ENCODE measurements at places on chromosomes 1 and 21.

DNA sequence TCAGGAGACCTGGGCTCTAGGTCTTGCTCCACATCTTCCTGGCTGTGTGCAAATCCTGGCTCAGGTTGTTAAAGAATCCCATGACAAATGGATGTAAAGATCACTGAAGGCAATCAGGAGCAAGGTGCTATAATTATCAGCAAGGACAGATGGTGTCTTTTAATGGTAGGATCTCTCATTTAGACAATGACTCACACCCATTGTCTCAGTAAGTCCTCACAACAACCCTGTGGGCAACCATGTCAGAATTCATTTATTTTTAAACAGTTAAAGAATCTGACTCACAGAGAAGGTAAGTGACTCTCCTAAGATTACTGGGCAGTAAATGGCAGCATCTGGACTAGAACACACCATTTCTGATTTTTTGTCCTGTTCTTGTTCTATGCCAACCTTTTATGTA is 32.8 kb downstream of the RNASEL start:
- DNase-seq = no peak

DNA sequence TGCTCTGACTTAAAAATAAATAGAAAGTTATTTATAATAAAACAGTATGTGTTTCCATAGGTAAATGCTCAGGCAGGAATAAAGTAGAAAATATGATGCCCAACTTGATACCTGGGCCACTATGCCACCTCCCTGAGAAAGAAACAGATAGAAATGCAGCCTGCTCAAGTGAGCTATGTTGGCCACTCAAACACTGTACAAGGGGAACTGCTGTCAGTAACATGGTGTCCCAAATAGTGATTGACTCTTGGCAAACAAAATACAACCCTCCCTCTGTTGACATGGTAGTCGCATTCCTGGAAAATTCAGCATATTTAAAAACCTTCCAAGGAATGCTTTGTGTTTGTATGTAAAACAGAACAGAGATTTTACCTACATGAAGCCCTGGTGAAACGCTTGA is 66.9 kb upstream of the KCNE2 start:
- DNase-seq = no peak

DNA sequence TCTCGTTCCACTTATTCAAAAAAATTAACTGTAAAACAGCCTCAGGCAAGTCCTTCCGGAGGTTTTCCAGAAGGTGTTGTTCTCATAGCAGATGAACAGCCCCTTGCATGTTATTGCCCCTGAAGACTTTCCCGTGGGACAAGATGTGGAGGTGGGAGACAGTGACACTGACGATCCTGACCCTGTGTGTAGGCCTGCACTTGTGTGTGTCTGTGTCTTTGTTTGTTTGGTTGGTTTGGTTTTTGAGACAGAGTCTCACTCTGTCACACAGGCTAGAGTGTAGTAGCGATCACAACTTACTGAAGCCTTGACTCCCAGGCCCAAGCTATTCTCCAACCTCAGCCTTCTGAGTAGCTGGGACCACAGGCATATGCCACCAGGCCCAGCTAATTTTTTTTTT is 12.6 kb downstream of the ETV3L start:
- DNase-seq = peak; percentile 0

DNA sequence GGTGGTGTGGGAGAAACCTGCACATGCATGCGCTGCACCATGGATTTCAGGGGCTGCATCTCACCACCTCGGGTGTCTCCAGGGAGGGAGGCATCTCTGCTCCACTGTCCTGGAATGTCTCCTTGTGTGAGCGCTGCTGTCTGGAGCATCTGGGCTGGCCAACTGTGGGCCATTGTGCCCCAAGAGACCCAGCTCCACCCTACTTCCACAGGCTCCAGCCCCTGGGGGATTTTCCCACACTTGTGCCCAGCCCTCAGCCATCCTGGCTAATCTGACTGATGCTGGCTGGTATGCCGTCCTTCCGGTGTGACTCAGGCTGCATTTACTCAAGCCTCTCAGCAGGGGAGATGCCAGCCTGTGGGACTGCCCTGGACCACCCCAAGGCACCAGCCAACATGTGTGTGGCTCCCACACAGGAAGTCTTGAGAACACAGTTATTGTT is 62.0 kb downstream of the TRIM11 start:
- DNase-seq = no peak

DNA sequence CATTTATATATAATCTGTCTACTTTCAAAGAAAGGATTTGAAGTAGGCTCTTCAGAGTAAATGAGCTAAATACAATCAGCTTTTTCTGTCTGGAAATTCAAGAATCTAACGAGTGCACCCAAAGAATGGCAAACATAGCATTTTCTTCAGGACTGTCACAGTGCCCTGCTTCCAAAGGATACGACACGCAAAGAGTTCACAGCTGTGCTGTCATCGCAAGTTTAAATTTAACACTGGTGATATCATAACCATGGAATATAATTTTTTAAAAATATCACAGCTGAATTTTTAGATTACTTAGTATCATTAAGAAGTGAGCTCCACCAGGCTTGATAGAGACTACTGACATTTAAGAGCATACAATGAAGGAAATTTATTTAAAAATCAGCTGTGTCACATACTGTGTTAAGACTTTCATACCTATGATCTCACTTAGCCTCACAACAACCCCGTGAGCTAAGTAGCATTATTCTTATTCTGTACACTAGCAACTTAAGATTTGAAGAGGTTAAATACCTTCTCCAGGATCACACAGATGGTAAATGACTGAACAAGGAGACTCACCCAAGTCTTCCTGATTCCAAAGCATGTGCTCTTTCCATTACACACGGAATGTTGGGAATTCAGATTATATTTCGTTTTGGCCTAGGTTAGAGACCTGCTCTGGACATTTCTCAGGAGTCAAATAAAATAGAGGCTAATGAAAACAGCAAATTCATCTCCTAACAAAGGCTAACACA is 46.2 kb upstream of the PRRX1 start:
- no peak for DNase-seq

DNA sequence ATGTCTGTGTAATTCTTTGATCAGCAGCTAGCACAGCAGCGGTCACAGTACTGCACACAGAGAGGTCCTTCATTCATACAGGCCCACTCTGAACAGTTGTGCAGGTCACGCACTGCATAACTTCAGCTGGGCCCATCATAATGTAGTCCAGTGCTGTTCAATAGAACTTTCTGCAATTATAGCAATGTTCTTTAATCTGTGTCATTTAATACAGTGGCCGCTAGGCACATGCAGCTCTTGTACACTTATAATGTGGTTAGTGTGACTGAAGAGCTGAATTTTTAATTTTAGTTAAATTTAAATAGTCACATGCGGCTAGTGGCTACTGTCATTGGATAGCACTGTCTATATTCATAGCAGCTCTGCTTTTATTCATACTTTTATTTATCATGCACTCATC is 48.7 kb upstream of the NFASC start:
- DNase-seq = no peak

- no peak for DNase-seq
Measured at GRCh38 chr1:56304975-56305374, 274.4 kb downstream of the PLPP3 start.

GRCh38 chr1:230175163-230175747 is 108.2 kb downstream of the GALNT2 start:
- DNase-seq = peak; percentile 43

DNA sequence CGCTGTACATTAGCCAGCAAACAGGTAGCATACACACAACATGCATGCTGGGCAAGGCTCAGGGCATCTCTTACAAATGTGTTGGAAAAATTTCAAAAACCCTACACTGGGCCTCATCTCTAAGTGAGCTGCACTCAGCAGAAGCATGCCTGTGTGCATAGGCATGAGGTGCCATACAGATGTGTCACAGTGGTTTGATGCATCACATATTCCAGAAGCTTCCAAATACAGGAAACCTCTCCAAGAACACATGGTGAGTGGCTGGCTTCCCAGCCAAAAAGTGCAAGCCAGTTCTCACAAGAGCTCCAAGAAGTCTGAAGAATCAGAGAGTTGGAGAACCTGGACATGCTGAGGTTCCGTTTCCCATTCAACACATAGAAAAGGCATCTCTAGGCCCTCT is 58.3 kb downstream of the CD46 start:
- DNase-seq = no peak

DNA sequence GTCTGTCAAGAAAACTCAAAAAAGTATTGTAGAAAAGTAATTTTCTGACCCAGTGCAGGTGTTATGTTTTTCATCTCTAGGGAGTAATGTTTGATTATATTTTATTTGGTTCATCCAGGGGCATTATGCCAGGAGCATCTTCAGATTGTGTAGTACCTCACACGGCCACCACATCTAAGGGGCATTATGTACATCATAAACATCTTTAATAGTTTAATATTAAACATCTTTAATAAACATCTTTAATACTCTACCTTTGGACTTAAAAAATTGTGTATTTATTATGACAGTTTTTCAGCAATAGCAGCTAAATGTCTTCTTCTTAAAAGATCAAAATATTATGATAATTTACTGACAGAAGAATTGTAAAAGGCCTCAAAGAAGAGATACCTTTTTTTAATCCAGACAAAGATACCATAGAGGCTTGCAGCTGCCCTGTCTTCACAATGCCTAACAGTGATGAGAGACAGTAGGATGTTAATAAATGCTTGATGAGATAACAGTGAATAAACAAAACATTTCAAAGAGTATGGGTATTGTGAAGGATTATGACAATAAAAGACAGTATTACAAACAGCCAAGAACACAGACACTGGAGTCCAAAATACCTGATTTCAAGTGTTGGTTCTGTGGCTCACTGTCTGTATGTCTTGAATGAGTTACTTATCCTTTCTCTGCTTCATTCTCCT is 240.9 kb upstream of the ADGRL2 start:
- no peak for DNase-seq

- DNase-seq = no peak
Measured at GRCh38 chr1:230781131-230781530, 33.9 kb downstream of the CAPN9 start.

GRCh38 chr1:70617728-70618127 is 206.7 kb downstream of the CTH start:
- DNase-seq = no peak

DNA sequence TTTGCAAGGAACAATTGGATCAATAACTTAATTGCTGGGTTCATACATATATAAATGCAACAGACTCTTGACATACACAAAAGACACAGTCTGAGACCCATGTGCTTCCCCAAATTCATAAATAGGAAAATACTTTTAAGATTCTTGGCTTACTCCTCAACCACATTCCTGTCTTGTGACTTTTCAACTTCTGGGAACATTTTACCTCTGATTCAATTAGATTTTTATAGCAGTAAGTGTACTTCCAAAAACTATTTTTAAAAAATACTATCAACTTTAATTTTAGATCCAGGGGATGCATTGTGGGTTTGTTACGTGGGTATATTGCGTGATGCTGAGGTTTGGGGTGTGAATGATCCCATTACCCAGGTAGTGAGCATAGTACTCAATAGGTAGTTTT is 406.7 kb downstream of the RPS6KC1 start:
- no peak for DNase-seq

DNA sequence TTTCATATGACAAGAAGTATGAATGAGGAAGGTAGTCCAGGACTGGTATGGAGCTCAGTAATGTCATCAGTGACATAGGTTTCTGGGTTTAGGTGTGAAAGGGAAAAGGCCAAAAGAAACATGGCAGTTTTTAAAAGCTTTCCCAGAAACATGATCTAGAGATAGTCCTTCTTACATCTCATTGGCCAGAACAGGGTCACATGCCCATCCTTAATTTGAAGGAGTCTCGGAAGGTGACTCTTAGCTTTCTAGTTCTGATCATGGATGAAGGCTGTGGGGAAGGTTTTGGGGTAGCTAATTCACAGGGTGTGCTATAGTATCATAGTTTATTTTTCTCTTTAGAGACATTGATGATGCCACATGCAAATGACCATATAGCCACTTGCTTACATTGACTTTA is 55.3 kb downstream of the RPS6KC1 start:
- DNase-seq = no peak

DNA sequence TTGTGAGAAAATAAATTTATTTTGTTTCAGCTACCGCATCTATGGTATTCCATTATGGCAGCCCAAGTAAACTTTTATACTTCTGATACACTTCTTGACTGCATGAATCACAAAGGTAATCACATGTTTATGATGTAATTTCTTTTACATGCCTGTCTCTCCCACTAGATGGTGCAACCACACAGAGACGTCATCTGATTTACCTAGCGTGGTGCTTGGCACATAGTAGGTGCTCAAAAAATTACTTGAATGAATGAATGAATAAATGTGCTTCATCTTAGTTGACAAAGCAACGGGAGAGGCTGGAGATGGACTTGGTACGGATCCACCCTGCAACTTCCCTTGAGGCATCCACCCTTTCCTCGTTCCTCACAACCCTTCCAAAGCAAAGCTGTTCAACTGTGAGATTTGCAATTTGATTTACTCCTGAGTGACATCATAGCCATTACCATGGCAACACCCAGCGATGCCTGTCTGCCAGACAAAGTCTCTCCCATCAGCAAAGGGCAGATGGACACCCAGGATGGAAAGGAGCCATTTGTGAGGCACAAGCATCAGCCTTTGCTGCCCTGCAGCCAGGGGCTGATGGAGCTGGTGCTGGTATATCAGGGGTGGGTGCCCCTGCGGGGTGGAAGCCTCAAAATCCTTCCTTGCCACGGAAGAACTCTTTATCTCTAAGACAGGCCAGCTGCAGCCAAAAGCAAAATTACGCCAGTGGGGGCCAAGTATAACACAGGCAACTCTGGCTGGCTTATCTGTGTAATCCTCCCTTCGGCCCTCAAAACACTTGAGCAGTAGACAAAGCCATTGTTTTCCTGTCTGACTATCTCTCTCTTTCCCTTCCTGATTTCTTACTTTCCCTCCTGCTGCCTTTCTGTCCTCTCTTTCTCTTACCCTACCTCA is 18.9 kb upstream of the VWA5B1 start:
- no peak for DNase-seq

DNA sequence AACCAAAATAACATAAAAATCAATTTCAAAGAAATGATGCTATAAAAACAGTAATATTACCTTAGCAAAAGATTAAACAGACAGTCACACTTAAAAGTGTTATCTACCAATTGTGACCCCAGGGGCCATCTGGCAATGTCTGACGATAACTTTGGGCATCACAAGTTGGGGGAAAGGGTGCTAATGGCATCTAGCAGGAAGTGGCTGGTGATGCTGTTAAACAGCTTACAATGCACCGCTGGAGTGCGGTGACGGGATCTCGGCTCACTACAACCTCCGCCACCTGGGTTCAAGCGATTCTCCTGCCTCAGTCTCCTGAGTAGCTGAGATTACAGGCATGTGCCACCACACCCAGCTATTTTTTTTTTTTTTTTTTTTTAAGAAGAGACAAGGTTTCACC is 27.6 kb downstream of the NUP133 start:
- no peak for DNase-seq

DNA sequence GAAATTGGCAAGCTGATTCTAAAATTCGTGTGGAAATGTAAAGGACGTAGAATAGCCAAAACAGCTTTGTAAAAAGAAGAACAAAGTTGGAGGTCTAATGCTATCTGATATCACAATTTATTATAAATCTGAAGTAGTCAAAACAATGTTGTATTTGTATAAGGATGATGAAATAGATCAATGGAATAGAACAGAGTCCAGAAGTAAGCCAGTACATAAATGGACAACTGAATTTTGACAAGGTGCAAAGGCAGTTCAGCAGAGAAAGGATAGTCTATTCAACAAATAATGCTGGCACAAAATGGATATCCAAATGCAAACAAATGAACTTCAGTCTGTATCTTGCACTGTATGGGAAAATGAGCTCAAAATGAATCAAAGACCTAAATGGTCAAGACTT is 20.2 kb downstream of the RALGPS2 start:
- DNase-seq = no peak

- no peak for DNase-seq
Measured at GRCh38 chr1:77825131-77825709, 45.8 kb downstream of the MIGA1 start.
